ENCODE measurements at places on chromosomes 4 and X.

GRCh38 chrX:18210470-18210869 is 10.2 kb downstream of the BEND2 start:
- no peak for DNase-seq

DNA sequence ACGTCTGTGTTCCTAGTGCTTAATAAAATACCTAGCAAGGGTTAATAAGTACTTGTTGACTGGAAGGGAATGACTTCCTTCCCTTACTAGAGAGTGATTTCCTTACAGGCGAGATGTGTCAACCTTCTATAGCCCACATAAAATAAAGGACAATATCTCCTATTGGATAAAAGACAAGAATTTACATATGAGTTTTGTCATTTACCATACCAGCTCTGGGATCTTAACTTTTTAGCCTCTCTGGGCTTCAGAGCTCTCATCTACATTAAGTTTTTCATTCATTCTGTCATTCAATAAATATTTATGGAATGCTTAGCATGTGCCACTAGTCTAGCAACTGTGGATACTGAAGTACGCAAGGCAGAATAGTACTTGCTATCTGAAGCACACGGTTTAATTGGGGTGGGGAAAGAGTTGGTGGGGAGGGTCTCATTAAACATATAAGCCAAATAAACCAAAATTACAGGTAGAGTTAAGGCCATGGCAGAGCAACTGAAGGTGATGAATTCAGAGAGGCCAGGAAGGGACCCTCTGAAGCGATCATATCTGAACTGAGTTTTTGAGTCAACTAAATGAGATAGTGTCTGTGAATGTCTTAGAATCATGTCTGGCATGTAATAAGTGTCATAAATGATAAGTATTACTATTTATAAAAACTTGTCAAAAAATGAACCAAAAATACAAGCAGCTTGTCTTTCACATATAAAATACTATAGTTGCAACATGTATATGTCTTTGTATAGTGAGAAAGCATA is 91.6 kb upstream of the BMP2K start:
- no peak for DNase-seq

- DNase-seq = no peak
Observed at GRCh38 chr4:82733636-82734035, 65.0 kb downstream of the SCD5 start.

- DNase-seq = no peak
Observed at GRCh38 chrX:24298191-24298590, 15.7 kb downstream of the SUPT20HL2 start.

DNA sequence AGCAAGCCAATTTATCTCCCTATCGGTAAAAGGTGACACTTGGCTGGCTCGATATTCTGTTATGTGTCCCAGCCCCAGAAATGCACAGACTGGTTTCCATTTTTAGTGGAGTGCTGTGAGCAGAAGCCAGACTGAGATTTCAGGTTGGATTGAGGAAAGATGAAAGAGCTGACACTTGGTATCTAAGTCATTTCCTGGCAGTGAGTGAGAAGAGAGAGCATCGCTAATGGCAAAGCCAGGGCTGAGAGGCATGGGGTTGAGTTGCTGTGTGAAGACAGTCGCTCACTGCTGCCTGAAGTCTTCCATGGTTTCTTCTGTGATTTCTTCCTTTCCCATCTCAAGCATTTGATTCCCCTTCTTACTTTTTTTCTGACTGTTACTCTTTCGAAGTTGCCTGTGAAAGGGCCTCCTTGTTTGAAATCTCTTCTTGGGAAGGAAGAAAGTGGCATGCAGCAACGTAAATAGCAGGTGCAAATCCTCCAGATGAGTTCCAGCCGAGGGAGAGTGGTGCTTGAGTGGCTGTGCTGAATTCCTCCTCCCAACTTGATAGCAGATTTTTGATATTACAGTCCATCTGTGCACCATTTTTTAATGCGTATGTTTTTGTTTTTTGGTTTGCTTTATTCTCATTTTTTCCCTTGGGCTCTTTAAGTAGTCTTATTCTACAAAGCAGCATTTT is 109.2 kb upstream of the LIMCH1 start:
- no peak for DNase-seq

DNA sequence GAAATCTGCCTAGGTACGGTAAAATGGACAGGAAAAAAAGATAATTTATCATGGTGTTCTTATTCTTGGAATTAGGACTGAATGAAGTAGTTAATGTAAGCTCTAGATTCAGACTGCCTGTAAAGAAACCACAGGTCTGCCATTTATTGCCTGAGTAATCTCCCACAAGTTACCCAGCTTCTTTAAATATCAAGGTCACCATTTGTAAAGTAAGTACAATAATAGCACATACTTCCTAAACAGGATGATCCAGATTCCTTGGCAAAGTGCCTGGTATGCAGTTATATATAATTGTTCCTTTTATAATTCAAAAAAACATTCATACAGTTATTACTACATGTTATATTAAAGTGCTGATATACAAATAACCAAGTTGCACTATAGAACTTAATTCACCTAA is 368.6 kb downstream of the HNRNPD start:
- no peak for DNase-seq

DNA sequence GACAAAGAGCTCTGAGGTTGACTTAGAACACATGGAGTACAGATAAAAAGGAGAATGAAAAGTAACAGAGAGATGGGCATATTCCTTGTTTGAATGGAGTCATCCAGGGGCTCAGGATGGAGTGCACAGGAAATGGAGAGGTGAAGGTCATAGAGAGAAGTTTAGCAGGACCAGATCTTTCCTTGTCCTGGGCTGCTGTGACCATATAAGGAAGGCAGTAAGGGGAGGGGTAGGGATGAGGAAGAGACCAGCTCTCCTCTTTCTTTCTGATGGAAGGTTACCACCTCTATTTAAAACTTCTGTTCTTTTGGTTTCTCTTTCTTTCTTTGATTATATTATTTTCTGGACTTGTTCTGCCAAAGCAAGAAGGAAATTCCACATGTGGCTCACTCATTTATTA is 27.0 kb downstream of the AR start:
- no peak for DNase-seq

- no peak for DNase-seq
Observed at GRCh38 chrX:14501327-14501726, 28.0 kb upstream of the GLRA2 start.

GRCh38 chr4:81648576-81649275 is 177.0 kb upstream of the RASGEF1B start:
- DNase-seq = no peak

- no peak for DNase-seq
Observed at GRCh38 chr4:25950461-25951389, 36.7 kb downstream of the SMIM20 start.

GRCh38 chr4:41752081-41752836 is 3.7 kb upstream of the PHOX2B start:
- DNase-seq = no peak

- no peak for DNase-seq
Observed at GRCh38 chr4:112938461-112939058, 110.9 kb upstream of the ANK2 start.

- no peak for DNase-seq
Observed at GRCh38 chrX:41799661-41800060, 75.7 kb downstream of the GPR82 start.

GRCh38 chr4:67131224-67131623 is 414.1 kb downstream of the CENPC start:
- DNase-seq = no peak

DNA sequence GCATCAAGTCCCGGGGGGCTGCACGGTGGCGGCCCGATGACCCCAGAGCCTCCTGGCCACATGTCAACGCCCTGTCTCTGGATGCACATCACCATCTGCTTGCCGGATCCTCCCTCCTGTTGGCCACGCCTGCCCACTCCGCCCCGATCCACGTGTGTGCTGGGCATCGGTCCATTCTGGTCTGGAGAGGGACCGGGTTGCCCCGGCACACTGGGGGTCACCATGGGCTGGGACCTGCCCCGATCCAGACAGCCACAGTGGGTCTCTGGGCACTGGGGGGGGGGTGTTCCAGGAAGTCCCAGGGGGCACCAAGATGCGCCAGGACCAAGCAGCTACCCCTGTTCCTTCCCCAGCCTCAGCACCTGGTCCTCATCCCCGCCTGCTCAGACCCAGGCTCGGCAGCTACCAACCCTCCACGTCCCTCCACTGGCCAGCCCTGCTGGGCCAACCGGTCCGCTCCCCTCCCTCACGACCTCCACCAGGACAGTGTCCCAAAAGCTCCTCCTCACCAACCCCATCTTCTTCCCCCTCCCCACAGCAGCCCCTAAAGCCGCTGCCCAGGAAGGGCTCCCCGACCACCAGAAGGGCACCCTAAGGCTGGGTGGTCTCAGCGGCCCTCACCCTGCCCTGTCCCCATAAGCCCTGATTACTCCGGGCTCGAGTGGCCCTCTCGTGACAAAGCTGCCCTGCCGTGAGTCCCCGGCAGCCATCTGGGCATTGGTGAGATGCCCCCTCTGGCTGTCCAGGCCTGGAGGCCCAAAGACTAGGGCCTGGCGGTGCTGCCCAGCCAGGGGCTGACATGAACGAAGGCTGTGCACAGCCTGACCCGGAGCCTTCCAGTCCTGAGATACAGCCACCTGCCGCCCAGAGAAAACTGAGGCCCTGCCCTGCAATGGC is 4.6 kb downstream of the CTBP1 start:
- no peak for DNase-seq

DNA sequence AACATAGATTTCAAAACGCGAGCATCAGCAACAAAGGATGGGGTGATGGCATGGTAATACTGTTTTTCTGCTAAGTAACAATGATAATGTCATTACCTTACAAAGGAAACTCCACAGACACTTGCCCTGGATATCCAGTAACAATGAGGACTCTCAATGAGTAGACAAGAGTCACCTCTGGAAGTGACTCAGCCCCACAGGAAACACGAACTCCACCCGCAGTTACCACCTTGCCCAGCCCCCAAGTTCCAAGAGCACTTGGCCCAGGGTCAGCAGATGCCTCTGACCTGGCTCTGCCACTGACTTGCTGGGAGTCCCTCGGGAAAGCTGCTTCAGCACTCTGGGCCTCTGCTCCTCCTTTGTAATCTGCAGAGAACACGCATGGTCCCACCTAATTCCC is 110.3 kb upstream of the MAP3K15 start:
- no peak for DNase-seq

GRCh38 chr4:90128961-90129495 is 1.8 kb downstream of the CCSER1 start:
- no peak for DNase-seq

GRCh38 chr4:7299908-7300710 is 107.8 kb downstream of the SORCS2 start:
- DNase-seq = no peak

DNA sequence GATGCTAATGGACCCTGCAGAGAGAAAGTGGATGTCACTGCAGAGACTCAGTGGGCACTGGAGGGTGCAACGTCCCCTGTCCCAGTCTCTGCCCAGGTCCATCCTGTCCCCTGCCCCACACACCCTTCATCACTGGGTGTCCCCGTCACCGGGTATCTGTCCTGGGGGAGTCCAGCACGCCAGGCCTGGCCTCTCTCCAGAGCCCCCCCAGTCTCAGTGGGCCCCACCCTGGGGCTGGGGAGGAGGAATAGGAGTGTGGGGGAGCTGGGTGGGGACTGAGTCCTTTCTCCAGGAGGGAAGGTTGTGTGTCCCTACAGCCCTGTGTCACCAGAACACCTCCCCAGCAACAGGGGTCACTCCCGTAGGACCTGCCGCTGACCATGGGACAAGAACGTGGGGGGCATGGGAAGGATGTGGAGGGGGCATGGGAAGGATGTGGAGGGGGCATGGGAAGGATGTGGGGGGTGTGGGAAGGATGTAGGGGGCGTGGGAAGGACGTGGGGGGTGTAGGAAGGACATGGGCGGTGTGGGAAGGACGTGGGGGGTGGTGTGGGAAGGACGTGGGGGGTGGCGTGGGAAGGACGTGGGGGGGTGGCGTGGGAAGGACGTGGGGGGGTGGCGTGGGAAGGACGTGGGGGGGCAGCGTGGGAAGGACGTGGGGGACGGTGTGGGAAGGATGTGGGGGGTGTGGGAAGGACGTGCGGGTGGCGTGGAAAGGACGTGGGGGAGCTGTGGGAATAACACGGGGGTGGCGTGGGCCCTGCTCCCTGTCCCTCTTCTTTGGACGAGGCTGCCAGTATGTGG is 21.0 kb upstream of the SPON2 start:
- DNase-seq = no peak

DNA sequence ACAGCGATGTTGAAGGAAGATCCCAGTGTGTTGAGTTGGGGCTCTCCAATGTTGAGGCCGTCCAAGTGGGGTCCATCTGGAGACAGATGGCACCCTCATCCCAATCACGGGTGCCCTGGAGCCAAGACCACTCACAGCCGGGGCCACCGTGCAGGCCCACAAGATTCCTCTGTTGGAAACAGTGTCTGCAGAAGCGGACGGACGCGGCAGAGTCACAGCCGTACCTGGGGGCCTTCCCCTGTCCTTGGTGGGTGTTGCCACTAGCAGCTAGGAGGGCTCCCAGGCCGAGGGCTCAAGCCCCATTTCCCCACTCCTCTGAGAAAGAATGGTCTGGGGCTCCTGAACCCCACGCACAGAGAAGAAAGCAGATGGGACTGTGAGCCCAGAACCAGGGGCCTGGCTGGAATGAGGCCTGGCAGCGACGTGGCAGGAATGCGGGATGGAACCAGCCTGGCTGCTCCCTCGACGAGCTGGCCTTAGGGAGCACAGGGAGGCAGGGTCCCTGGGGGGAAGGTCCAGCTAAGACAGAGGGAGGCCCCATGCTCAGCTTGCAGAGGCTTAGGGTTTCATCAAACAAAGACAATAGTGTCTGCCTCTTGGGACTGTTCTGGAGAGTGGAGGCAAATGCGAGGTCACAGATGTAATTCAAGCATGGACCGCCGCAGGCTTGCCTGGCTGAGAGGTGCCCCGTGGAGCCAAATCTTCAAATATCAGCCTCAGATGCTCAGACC is 228.9 kb downstream of the AFAP1 start:
- no peak for DNase-seq
